ENCODE measurements at places on chromosomes 5 and 9.

- DNase-seq: no peak
These were observed 13.9 kb downstream of the ZCCHC9 start for GRCh38 chr5:81315336-81315735.

GRCh38 chr9:124820698-124821623, 32.3 kb upstream of the WDR38 start:
- no peak for DNase-seq

- DNase-seq: no peak
These were observed 3.9 kb upstream of the PLPP1 start for GRCh38 chr5:55538661-55539060.

- no peak for DNase-seq
These were observed 393.1 kb downstream of the MAN2A1 start for GRCh38 chr5:110082863-110083262.

GRCh38 chr5:159031513-159031912, 68.2 kb downstream of the EBF1 start:
- no peak for DNase-seq

DNA sequence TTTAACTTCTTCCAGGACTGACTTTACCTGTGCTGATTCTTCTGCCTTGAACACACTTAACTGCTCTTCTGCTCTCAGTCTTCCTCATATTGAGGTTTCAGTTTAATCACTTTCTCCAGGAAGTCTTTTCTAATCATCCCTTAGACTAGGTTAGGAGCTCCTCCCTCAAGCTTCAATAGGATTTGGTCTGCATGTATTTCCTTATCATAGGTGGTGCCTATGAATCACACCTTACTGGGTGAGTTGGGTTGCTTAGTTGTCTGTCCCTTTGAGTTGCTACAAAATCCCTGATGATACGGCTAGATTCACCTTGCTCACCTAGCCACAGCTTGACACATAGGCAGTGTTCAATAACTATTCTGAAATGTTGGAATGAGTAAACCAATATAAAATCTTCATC, 164.4 kb downstream of the DNAH5 start:
- DNase-seq: no peak

DNA sequence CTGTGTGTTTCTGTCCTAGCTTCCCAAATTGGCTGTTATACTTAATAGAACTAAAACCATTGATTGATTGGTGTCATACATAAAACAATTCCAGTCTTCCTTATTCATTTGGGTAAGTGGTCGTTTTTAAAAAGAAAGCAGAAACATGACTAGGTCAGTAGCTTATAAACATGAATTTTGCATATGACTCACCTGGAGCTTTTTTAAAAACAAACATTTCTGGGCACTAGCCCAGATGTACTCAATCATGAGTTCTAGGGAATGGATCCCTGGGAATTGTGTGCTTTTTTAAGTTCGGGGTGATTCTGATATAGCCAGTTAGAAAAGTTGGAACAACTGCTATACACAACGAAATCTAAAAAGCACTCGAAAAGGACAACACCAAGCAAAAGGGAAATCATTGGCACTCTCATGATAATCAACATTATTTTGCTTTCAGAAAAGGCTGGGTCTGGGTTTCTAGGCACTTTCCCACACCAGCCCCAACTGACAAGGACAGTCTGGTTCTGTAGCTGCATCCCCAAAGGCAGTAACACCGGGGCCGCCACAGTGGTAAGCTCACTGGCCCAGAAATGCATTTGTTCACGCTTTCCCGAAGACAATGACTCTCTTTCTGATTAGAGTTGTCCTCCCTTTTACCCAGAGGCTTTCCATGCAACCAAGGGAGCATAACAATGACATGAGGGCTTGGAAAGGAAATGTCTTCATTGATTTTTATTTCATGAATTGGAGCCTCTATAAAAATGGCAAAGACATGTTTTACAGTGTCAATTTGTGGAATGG, 664.9 kb upstream of the WWC1 start:
- DNase-seq: no peak

GRCh38 chr5:134594797-134595457, 37.7 kb downstream of the SAR1B start:
- DNase-seq: no peak

- no peak for DNase-seq
These were observed 53.7 kb downstream of the RICTOR start for GRCh38 chr5:39020458-39020857.

- no peak for DNase-seq
These were observed 12.7 kb upstream of the THG1L start for GRCh38 chr5:157718519-157718918.

DNA sequence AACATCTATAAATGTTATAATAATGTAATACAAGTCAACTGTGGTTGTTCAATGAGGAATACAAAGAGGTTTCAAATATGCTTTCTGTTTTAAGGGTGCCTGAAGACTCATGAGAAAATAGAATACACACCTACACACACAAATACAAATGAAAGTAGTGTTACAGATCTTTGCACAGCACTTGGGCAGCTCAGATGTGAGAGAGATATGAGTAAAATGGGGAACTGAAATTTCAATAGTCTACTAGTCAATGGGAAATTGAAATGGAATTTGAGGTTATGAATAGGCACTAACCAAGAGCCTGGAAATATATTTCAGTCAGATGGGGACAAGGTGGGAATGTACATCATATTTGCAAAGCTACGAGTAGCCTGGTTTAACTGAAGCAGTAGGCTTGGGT, 96.6 kb downstream of the ISL1 start:
- no peak for DNase-seq

DNA sequence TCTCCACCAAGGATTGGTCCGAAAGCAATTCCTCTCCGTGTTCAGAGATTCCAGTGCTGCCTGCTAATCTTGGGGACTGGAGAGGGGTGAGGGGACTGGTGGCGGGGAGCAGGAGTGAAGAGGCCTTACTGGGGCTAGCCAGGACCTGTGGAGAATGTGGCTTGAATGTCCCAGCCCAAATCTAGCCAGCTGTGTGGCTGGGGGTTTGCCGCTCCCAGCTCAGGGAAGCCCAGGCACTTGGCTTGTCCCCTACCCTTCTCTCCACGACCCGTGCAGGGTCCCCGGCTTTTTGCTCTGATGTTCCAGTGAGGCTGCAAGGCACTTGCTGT, 2.4 kb downstream of the N4BP3 start:
- DNase-seq: no peak

DNA sequence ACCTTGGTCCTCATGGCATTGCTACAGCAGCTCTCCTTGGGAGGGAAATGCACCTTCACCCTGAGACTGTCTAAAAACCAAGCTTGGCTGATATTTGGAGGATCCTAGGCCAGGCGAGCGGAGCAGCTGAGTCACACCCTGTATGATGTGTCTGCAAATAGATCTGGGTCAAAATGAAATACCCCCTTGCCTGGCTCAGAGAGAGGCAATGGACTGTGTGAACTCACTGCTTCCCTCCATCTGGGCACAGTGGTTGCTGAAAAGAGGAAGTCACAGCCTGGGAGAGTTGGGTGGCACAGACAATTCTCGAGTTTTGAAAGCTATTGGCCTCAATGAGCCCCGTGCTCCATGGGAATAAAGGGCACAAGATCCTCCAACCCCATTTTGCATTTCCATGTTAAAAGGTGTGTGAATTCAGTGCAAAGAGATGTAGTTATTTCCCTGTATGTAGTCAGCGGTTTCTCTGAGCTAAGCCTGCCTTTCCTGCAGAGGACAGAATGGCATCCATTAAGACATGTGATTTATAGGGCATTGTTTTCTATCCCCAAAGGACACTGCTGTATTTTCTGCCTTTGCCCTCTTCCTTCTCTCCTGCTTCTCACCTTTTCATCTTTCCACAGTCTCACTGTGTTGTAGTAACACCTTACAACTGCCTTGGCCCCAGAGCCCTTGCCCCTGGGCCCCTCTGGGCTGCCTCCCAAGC, 177.2 kb downstream of the GADD45G start:
- no peak for DNase-seq

GRCh38 chr9:18754537-18754936, 278.5 kb downstream of the SAXO1 start:
- DNase-seq: no peak

DNA sequence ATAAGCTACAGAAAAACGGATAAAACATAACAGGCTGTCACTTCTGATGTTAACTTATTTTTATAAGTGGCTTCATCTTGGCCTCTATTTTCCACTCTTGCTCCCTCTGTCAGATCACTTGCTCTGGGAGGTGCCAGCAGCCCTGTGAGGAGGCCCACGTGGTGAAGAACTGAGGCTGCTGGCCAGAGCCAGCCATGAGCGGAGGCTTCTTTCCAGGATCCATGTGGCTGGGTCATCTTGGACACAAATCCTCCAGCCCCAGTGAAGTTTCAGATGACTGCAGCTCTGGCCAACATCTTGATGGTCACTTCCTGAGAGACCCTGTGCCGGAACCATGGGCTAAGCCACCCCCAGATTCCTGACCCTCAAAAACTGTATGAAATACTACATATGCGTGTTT, 7.5 kb upstream of the CMBL start:
- DNase-seq: no peak

- DNase-seq: no peak
These were observed 775.6 kb downstream of the NR2F1-AS1 start for GRCh38 chr5:92805446-92805845.

- no peak for DNase-seq
These were observed 580.8 kb downstream of the ACTL7B start for GRCh38 chr9:108274971-108275370.

DNA sequence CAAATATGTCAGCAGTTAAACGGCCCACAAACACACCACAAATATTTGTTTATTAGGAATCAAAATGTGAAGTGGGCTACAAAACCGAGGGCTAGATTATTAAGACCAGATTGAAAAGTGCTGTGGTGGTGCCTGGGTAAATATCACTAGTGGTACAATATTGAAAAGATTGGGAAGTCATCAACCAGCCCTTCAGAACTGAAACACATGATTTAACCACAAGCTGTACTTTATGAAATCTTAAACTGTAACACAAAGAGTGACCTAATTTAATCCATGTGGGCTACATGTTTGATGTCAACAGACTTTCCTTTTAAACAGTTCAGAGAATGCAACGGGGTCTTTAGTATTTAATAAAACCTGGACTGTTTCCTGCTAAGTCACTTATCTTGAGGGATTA, 182.3 kb downstream of the SPATA31D1 start:
- no peak for DNase-seq

DNA sequence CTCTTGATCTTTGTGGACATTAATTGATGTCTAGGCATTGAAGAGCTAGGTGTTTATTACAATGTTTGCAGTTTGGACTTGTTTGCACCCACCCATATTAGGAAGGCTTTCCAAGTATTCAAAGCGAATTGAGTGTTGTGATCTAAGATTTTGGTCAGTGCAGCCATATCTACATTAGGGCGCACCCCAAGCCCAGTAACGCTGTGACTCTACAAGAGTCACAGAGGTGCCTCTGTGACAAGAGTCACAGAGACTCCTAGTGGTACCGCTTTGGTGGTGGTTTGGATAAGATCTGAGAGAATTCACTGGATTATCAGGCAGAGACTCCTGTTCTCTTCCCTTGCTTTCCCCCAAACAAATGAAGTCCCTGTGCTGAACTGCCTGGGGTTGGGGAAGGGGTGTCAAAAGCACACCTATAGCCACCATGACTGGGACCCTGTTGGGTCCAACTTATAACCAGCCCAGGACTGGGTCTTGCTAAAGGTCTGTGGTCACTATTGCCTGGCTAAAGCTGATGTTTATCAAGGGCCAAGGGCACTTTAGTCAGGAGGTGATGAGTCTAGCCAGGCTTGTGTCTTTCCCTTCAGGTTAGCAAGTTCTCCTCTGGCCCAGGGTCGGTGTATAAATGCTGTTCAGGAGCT, 114.1 kb upstream of the RIOK2 start:
- DNase-seq: no peak
